ENCODE measurements at places on chromosomes 1 and 21.

- DNase-seq, result peak; percentile 76
These were observed at the start of gene PRKACB for GRCh38 chr1:84143796-84144565. PRKACB (plus strand) TSS chr1:84144271; CDS start chr1:84144362, 91 bp downstream.

DNA sequence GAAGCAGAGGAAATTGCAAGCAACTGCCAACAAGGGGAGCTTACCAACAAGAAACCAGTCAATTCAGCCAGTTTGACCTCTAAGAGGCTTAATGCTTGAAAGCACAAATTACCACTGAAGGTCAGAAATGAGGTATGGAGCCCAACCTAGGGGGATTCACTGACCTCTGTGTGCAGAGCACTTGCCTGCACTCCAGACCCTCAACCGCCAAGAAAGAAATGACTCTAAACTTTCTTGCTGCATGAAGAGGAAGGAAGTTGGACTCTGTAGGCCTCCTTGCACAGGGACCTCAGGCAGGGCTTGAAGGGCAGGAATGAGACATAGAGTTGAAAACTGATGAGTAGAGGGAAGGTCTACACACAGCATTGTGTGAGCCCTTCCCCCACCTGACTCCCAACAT is 10.0 kb downstream of the ARMH1 start:
- DNase-seq, result peak; percentile 47

DNA sequence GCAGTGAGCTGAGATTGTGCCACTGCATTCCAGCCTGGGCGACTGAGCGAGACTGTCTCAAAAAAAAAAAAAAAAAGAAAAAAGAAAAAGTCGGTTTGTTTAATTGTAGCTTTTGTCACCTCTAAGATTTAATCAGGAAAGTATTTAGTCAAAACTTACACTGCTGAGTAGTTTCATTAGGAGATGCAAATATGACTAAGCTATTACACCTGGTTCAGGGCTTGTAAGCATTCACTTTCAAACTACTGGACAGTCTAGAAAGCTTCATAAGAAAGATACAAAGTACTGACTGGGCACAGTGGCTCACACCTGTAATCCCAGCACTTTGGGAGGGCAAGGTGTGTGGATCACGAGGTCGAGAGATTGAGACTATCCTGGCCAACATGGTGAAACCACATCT is 75.9 kb upstream of the CACYBP start:
- peak; percentile 45 for DNase-seq

GRCh38 chr1:227883073-227883520 is 64.6 kb downstream of the WNT9A start:
- DNase-seq, result no peak

DNA sequence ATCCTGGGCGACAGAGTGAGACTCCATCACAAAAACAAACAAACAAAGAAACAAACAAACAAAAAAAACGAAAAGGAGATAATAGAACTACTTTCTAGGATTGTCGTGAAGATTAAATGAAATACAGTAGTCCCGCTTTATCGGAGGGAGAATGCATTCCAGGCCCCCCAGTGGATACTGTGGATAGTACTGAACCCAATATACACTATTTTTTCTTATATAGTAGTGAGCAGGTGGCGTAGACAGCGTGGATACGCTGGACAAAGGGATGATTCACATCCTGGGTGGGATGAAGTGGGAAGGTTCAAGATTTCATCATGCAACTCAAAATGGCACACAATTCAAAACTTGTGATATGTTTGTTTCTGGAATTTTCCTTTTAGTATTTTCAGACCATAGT is 8.0 kb downstream of the SLC35F3 start:
- no peak for DNase-seq

DNA sequence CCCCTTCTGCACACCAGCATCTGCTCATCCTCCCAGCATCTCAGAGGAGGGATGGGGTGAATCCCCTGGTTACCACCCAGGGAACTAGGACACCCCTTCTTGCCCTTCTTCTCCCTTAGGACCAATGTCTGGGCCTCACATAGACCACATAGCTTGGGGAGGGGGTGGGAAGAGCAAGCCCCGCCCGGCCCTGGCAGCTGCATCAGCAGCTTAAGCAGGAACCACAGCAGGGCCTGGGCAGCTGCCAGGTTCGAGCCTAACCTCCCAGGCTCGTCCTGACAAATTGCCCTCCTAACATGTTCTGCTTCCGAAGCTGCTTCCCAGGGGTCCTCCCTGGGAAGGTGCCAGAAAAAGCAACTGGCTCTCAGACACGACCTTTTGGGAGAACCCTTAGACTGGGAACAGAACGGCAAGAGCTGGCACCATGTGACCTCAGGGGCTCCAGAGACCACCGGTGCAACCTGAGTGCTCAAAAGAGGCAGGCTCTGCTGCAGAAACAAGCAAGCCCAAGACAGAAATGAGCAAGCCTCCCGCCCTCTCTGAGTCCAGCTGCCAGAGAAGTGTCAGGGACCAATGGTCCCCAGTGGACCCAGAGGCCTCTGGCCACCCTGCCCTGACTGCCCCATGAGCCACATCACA is 18.4 kb upstream of the CLSTN1 start:
- DNase-seq, result no peak

DNA sequence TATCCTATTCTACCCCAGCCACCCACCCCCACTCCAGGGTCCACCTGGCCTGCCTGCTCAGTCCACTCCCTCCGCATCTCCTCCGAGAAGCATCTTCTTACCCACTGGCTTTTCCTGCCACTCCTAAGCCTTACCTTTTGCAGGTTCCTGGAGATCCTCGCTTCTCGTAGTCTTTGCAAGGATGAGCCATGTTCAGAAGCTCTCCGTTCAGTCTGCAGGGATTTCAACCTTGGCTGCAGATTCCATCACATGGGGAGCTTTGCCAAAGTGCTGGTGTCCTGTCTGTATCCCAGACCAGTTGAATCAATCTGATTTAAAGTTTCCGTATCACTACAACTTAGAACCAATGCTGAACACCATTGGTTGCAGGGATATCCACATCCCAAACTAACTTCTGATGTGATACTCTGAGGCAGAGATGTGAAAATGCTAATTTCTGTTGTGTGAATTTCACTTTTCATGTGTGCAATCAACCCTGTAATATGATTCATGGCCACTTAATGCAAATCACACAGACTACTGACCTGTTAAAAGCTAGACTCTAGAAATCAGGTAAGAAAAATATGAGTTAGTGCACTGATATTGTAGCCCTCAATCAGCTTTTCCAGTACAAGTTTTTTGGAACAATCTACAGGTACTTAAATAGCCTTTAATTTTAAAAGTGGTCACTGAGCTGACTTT is 61.9 kb downstream of the CAPN2 start:
- DNase-seq, result no peak

- DNase-seq, result no peak
These were observed 72.5 kb upstream of the TNFSF18 start for GRCh38 chr1:173122958-173123852.

DNA sequence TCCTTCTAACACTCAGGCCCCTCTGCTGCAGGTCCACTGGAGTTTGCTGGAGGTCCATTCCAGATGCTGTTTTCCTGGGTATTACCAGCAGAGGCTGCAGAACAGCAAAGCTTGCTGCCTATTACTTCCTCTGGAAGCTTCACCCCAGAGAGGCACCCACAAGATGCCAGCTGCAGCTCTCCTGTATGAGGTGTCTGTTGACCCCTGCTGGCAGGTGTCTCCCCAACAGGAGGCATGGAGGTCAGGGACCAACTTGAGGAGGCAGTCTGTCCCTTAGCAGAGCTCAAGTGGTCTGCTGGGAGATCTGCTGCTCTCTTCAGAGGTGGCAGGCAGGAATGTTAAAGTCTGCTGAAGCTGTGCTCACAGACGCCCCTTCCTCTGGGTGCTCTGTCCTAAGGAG is 204.8 kb downstream of the FCRL5 start:
- no peak for DNase-seq

- no peak for DNase-seq
These were observed 31.9 kb upstream of the PKP1 start for GRCh38 chr1:201251411-201251810.

DNA sequence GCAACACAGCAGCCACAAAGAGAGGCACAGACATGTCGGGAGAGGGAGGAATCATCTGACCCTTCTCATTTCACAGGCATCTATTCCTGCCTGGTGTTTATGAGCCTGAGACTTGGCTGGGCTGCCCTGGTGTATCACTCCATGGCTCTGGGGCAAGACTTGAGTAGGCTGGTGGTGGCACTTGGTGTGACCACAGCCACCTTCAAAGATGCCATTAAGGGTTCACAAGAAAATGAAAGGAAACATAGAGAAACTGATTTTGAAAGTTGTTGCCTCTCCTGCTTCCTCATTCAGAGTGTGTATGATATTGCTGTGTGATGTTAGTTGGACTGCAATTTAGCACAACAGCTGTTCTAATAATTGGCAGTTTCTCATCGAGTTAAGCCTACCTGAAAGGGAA is 298.8 kb downstream of the FAM72C start:
- no peak for DNase-seq

DNA sequence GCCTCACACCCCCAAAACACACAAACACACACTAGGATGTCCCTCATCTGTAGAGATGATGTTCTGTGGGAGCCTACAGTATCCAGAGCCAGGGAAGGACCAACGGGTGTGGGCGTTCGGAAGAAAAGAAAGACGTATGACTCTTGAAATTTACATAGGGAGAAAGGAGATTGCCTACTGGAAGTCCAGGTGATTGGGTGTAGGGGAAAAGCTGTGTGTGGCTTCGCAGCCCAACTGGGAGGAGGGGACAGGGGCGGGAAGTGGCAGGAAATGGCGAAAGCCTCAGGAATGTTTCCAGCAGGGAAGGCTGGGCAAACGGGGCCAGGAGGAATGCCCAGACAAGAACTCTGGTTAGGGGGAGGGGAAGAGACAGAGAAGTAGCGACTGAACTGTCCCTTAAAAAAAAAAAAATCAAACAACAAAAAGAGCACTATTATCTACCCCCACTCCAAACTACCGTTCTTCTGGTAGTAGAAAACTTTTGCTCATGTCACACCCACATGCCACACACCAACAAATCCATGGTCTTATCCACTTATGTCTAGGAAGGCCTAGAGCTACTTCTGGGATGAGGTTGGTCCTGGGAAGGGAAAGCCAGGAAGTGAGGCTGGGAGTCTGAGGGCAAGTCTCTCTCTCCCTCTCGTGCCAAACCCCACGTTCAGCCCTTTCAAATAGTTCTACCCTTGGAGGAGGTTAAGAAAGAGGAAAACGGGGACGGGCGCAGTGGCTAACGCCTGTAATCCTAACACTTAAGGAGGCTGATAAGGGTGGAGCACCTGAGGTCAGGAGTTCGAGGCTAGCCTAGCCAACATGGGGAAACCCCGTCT is 1.8 kb upstream of the CKS1B start:
- DNase-seq, result no peak

DNA sequence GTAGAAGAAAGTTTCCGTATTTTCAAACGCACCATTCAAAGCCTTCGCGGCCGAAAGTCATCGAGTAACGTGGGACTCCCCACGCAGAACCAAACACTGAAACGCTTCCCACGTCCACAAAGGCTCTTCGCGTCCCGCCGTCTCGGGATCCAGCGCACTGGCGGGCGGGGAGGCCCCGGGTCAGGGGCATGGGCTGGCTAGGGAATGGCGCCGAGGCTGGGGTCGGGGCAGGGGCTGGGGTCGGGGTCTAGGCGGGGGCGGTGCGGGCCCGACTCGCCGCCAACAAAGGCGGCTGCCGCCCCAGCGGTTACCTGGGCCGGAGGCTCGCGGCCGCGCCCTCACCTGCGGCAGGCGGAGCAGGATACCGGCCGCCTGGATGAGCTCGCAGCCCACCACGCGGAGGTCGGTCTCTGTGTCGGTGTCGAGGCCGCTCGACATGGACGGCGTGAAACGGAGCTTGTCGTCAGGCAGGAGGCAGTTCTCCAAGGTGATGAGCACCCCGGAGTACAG is 403 bp downstream of the CCNL2 start:
- DNase-seq, result no peak

DNA sequence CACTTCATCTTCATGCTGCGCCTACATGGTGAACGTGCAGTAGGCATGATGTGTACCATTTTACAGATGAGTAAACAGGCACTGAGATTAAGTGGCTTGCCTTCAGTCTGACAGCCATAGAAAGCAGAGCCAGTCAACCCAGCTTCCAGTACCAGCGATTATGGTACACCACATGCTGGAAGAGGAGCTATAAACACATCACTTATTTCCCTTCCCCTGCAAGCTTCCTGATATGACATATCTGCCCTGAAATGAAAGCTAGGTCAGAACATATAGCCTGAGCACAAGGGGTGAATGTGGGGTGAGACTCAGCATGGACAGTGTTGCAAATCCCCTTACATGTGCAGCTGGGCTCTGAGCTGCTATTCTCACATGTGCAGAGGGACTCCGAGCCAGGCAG is 33.8 kb upstream of the IL20 start:
- DNase-seq, result no peak

- no peak for DNase-seq
These were observed 12.7 kb upstream of the AK2 start for GRCh38 chr1:33049371-33049770.

- DNase-seq, result no peak
These were observed 102.0 kb downstream of the IER5 start for GRCh38 chr1:181190364-181191035.
